ENCODE measurements at places on chromosomes 1 and 21.

DNA sequence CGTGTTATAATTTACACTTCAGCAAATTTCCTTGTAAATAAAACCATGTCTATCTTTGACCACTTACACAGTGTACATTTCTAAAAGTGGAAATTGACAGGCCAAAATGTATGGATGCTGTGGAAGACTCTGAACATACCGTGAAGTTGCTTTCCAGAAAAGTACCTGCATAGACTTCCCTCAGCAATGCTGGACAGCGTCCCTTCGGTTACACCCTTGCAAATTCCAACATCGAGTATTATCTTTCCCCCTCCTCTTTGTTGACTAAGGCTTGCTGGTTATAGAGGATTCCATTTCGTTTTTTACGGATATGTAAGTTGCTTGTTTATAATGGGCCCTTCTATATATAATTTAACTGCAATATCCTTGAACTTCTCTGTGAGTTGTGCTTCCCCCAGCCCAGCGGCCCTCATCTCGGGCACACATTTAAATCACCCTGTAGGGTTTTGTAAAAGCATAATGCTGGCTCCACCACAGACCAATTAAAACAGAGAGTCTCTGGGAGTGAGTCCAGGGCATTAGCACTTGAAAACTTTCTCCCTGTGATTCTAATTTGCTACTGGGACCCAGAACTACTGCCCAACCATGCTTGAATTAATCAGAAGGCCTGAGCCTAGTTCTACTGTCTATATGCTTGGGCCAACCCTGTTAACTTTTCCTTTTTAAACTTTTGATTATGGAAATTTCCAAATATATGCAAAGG lies 230.3 kb downstream of the GRIK3 start:
- no peak for DNase-seq

- DNase-seq, result peak; percentile 10
Observed at GRCh38 chr1:159211331-159212136, 6.9 kb downstream of the ACKR1 start.

- DNase-seq, result no peak
Observed at GRCh38 chr1:41353744-41354143, 7.5 kb upstream of the FOXO6 start.

DNA sequence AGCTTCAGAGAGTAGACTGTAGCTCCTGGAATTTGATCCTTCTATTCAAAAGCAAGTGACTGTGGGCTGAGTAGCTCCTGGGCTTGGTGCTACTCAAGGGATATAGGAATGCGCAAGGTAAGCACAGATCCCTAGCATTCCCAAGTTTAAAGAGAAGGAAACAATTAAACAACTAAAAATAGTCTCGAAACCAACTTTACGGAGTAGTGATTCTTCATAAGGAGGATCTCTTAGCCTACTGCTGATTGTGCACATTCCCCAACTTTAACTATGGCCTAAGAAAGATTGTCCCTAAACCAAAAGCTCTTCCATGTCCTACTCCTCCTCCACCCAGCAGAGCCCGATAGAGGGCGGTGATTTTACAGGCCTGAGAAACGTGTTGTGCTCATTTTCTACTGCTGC lies 226.5 kb upstream of the CAMK1G start:
- DNase-seq, result no peak

DNA sequence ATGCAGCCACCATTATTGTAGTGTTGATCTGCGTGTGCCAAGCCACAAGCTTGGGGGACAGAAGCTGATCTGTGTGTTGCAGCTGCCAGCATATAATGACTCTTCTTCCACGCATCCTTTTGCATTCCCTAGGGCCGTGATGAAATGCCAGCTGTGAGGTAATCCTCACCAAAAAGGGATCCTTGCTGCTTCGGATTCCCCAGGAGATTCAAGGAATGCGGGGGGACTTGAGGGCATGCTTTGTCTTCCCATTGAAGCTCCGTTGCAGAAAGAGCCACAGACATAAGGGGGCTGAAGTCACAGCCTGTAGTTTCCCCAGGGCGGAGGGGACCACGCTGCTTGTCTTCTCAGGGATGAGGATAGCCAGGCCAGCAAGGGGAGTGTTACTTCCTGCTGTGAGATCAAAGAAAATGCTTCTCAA lies 281.6 kb upstream of the FMN2 start:
- DNase-seq, result no peak

DNA sequence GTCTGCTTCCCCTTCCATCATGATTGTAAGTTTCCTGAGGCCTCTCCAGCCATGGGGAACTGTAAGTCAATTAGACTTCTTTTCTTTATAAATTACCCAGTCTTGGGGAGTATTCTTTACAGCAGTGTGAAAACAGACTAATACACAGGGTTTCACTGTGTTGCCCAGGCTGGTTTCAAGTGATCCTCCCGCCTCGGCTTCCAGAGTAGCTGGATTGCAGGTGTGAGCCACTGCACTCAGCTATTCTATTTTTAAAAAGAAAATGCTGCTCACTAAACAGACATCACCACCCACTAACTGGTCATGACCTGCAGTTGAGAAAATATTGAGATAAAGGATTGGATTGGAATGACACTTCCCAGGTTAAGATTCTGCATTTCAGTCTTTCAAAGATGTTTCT lies 20.8 kb upstream of the SLC2A7 start:
- DNase-seq, result no peak

DNA sequence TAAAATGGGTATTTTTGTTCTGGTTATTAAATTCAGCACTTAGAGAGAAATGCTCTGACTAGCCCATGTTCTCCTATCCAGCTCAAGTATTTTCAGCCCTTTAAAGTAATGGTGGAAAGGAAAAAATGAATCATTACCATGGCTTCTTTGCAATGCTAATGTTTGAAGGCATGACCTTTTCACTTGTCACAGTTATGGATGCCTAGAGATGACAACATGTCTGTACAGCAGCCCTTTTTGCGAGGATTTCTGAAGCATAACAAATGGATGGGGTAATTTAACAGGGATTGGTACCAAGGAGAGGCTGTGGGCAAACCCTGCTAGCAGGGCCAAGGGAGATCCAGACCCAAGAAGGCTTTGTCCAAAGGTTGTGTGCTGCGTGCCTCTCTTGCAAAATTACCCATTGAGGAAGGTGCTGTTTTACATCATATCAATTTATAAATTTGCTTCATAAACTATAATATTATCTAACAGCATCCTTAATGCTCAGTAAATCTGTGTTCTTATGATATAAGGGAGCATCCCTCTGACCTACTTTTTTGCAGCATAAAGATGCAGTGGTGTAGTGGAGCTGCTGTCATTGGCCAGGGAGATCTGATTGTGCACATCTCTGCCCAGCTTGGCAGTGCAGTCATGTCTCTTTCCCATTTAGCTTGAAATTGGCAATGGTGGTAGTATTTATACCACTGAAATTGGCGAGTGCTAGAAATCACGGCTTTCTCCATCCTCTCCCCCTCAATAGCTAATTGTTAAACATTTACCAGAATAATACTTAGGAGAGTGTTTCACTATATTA lies 327.1 kb downstream of the PCP4 start:
- DNase-seq, result no peak

DNA sequence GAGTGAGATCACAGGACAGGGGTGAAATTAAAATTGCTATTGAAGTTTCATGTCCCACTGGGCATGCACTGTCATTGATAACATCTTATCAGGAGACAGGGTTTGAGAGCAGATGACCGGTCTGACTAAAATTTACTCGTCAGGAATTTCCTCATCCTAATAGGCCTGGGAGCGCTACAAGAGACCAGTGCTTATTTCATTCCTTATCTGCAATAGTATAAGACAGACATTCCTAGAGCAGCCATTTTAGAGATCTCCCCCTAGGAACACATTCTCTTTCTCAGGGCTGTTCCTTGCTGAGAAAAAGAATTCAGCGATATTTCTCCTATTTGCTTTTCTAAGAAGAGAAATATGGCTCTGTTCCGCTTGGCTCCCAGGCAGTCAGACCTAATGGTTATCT lies 181.4 kb upstream of the ETV3 start:
- DNase-seq, result no peak
